NCI-H2171 treated with DMSO at 0.1 percent for 48 hours (cell line): ENCODE measurements at places on chromosomes 12 and 14.

- DNase-seq: no peak
Observed at GRCh38 chr12:9707864-9708808, 24.8 kb downstream of the CLECL1 start.

DNA sequence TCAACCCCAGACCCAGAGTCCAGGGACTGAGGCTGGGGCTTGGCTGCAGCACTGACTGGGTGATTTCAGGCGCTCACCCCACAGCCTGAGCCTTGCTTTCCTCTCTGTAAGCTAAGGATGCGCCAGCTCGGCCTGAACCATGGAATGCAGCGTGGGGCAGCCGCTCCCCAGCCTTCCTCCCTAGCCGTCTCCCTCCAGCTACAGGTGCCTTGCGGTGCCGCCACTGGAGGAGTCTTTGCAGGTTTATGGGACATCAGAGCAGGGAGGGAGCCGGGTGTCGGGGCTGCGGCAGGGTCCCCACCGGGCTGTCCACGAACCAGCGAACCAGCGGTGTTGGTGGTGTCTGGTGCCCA is 19.4 kb downstream of the PPP2R5C start:
- DNase-seq: no peak

DNA sequence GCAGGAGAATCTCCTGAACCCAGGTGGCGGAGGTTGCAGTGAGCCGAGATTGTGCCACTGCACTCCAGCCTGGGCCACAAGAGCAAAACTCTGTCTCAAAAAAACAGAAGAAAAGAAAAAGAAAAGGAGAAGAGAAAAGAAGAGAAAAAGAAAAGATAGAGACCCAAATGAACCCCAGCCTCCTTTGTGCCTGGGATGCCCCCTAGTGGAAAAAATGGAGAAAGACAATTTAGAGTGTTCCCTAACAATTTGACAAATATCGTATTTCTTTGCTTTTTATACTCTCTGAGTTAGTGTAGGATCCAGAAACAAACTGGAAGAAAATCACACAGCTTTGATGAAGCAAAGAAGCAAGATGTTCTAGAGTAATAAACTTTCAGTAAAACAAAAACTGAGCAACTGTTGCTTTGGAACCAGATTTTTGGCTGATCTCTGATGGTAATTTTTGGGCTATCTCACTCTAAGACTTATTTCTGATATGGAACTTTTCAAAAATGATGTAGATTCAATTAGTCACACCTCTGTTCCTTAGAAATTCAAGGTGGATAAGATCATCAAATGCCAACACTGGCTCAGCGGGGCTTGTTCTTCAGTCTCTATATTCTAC is 18.6 kb upstream of the PRKAB1 start:
- peak; percentile 34 for DNase-seq

DNA sequence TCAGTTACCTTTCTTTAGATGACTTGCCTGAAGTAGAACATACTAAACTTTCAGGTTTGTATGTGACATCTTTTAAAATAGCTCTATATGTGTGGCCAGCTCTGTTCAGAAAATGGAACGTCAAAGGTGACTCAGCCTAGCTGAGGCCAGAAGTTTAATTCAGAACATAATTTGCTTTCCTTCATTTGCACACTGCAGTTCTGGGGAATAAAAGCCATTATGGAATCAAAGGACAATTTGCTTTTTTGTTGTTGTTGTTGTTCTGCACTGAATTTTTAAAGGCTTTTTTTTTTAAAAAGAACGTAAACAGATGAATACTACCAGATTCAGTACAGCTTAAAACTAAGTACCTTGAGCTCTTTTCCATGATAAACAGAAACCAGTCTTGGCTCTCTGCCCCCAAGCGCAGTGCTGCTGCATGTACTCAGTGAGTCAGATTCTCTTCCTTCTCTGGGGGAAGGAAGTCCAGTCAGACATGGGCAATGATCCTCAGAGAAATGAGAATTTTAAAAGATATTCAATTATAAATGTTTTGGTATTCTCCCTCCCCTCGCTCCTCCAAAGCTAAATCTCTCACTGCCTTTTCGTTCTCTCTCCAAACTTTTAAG is 644.2 kb downstream of the NOVA1 start:
- no peak for DNase-seq

- no peak for DNase-seq
Observed at GRCh38 chr12:46535907-46536306, 163.3 kb upstream of the SLC38A2 start.

DNA sequence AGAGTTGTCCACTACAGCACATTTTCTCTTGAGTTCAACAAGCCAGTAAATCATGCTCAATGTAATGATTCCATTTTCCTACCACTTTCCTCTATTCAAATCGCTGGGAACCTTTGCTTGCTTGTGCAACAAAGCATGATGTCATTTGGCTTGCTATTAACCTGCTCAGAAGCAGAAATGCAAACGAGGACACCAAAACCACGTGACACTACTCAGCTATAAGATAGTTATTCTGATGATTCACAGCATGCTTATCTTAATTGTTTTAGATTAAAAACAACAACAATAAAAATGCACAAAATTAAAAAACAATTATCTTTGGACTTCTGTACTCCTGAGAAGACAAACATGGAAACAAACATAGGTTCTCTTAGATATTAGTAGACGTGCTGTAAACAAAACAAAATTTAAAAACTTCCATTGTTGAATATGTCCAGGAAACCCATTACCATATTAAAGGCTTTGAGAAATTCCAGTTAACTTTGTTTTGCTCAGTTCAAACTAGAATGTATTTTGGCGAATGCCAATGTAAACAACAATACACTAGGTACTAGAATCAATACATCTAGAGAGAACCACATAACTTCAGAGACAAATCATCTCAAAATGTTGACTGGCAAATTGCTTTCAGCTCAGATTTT is 77.5 kb upstream of the KRAS start:
- DNase-seq: no peak

DNA sequence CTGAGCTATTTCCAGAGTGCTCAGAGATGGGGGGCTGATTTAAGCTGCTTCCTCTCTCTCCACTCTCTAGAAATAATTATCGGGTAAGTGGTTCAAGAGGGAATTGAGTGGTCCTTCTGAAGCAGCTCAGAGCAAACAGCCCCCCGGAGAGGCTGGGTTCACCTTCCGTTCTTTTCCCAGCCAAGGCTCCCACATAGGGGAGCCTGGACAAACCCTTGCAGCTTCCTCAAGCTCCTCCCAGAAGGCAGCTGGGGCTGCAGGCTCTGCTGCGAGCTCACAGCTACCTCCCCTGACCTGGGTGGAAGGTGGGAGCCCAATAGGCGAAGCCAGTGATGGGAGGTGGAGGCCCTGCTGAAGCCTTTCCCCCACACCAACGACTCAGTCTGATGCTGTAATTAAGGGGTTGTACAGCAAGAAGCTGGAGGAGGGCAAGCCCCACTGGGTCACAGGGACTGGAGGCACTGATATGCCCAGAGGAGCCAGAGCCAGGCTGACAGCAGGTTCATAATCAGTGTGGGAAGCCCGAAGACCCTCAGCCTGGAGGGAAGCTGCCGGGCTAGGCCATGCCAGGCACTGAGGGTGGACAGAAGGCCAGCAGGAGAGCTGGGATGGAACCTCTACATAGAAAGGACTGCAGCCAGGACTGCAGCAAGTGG is 52.4 kb downstream of the ARL6IP4 start:
- no peak for DNase-seq

- DNase-seq: no peak
Observed at GRCh38 chr14:95871531-95871930, 5.1 kb upstream of the TUNAR start.

GRCh38 chr12:57614178-57614947 is 3.1 kb downstream of the ARHGEF25 start:
- DNase-seq: peak; percentile 74

DNA sequence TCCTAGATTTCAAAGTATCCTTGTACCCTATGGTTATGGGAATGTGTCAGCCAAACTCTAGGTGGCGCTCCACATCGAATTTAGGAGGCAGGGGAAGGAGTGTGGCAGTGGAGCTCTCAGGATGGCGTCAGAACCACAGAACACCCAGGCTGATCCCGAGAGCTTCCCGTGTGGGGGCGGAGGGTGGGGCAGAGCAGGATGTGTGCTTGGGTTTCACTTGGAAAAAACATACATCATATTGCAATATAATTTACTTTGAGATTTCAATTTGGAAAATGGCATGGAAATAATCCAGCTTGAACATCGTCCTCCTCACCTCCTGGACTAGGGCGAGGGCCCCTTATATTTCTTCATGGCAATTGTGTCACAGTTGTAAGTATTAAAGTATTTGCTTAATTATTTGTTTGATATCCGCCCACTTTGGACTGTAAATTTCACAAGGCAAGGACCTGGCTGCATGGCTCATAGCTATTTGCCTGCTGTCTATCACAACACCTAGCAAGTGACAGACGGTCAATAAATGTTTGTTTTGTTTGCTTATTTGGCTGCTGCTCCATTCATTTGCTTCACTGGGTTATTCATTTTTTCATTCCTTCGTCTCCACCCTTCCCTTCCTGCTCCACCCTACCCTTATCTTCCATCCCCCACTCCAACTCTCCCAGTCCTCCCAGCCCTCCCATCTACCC is 221.5 kb upstream of the HMGA2 start:
- DNase-seq: peak; percentile 14

- no peak for DNase-seq
Observed at GRCh38 chr12:128818065-128819022, 5.4 kb downstream of the SLC15A4 start.

GRCh38 chr12:12017798-12018197 is 52.9 kb upstream of the BCL2L14 start:
- DNase-seq: no peak

DNA sequence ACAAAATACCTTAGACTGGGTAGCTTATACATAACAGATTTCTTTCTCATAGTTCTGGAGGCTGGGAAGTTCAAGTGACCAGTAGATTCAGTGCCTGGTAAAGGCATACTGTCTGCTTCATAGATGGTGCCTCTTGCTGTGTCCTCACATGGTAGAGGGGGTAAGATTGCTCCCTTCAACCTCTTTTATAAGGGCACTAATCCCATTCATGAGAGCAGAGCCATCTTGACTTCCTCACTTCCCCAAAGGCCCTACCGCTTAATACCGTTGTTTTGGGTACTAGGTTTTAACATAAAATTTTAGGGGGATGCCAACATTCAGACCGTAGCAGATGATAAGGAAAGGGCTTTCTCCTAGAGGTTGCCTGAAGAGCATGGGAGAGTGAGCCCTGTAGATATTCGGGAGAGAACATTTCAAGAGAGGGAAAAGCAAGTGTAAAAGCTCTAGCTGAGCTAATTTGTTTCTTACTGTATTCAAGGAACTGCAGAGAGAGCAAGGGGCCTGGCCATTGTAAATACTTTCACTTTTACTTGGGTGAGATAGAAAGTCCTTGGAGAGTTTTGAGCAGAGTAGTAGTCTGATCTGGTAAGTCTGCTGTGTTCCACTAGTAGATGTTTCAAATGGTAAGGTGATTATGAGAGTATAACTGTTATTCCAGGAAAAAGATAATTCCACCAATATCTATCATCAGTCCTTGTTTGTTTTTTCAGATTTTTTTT is 27.3 kb downstream of the FRS2 start:
- DNase-seq: no peak

DNA sequence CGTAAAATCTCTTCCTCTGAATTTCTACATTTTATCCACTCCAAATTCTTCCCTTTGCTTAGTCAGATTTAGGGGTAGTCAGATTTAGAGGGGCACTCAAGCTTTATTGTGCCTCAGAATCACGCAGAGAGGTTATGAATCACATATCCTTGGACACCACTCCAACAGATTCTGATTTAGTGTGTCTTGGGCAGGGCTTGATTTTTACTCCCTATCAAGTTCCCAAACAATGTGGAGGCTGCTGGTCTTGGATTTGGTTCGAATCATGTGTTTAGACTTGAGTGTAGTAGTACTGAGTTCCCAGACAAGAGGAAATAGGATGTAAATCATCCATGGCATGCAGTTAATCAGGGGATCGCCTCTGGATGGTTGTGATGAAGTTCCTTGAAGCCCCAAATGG is 298.1 kb upstream of the CLEC14A start:
- no peak for DNase-seq

DNA sequence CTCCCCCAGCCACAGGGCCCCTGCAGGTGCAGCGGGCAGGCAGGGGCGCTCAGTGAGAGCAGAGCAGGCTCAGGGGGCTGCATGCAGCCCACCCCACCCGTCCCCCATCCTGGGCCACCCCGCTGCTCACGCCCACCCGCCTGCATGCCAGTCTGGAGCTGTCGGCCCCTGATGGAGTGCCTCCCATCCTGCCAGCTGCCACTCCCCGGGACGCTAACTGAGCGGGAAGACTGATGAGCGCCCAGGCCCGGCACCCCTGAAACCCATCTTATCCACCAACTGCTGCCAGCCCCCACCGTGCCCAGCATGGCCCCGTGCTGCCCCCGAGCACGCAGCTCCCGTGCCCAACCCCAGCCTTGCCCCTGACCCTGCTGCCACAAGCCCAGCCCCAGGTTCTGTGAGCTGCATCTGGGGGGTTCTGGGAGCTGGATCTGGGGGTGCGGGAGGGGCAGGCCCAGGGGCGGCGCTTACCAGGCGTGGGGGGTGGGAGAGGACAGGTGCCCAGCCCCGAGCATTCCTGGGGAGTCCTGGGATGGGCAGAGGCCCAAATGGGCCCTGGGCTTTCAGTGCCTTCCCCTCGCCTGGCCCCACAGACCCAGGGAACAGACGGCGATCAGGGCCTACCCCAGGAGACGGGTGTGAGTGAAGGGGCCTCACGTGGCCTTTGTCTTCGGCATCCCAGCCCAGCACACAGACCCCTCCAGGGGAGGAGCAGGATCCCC is 13.3 kb downstream of the AKT1 start:
- peak; percentile 21 for DNase-seq

- peak; percentile 14 for DNase-seq
Observed at GRCh38 chr12:91954326-91954725, 191.3 kb downstream of the BTG1 start.

DNA sequence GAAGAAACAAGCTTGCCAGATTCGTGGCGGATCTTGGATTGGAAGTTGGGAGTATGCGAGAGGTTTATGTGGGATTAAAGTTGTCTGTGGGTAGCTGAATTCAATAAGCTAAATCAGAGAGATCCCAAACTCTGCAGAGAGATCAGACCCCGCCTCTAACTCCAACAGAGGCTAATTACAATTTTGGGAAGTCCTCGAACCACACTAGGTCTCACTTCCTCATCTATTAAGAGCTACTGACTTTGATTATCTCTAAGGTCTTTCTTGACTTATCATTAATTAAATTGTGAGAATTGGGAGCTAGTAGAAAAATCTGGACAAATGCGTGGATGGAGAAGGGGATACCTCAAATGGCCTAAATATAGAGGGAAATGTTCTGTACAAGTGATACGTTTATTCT is 9.1 kb downstream of the NTF3 start:
- no peak for DNase-seq

DNA sequence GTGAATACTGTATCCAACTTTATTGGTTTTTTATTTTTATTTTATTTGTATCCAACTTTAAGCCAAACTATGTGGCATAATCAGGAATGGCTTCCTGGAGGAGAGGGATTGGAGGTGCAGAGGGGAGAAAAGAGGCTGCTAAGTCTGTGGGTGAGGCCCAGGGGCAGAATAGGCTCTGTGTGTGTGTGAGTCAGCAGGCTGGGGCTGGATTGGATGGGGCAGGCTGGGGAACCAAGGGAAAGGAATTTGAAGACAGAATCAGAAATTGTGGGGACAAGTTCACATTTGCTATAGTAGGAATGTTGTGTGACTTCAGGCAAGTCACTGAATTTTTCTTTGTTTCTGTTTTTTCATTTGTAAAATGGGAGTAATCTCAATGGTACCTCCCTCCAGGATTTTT is 12.8 kb upstream of the RILPL1 start:
- no peak for DNase-seq
